ENCODE measurements at places on chromosomes 2 and 18.
A peak's percentile ranks its signal among the peaks of the same experiment; 100 is the strongest.

- no peak for DNase-seq
These were observed 2.3 kb downstream of the C1QL2 start for GRCh38 chr2:119156105-119156890.

DNA sequence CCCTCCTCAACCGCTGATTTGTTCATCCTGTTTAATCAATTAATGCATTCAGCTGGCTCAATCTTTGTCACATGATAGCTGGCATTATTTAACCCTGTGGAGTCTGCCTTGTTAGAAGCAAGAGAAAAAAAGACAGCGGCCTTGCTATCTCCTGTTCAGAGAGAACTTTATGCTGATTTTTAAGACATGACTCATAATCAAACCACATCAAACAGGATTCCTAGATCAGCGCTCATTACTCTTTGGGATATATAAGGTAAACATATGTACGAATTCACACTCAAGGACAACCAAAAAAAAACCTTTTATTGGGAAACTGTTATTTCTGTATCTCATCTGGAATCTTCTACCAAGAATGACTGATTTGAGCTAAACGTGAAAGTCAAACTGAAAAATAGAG, 195.1 kb downstream of the C1D start:
- no peak for DNase-seq

GRCh38 chr2:86052676-86053075, 53.0 kb downstream of the POLR1A start:
- no peak for DNase-seq

GRCh38 chr2:231462729-231463465, 1.4 kb downstream of the NCL start:
- DNase-seq: no peak

GRCh38 chr18:40108596-40108995, 1846.4 kb upstream of the PIK3C3 start:
- DNase-seq: no peak

DNA sequence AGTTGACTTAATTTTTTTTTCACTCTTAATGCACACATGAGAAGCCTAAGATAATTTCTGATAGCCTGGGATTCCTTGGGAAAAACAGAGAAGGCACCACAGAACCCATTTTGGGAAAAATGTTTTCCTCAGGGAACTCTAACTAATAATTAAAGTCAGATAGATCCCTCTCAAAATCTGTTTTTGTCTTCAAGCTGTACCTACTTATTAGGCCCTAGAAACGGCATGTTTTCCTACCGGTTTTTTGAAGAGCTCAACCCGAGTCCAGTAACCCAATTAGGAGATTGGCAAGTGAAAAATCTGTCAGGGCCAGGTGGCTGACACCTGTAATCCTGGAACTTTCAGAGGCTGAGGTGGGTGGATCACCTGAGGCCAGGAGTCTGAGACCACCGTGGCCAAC, 16.1 kb upstream of the PDK1 start:
- DNase-seq: no peak

DNA sequence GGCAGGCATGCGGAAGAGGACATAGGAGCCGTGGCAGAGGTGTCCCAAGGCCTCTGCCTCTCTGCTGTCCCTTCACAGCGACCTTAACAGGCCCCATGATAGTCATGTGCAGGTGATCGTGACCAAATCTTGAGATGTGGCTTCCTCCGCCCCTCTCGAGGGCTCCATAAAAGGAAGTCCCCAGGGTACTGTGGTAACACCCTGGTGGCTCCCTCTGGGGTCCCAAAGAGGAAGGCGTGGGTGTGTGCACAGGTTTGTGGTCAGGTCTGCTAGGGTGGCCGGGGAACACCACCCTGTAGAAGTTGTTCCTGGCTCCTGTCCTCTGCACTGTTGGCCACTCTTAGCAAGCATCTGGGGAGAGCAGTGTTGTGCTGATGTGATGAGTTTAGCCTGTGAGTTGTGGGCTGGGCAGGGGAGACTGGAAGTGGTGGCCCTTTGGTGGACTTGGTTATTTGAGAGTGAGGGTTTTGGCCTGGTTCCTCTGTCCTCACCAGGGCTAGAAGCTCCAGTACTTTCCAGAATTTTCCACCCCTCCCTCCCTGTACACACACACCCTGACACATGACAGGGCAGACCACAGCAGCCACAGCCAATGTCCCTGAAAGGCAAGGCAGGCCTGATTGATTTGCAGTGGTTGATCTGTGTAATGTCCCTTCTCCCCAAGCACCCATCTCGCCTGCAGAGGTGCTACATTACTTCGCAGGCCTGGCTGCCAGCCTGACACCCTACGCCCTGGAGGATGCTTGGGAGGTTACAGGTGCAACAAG, 68.9 kb upstream of the BOD1L2 start:
- DNase-seq: no peak

GRCh38 chr2:55431982-55432627, 12.4 kb upstream of the CCDC88A start:
- peak; percentile 26 for DNase-seq

- no peak for DNase-seq
These were observed 98.9 kb upstream of the CYP1B1 start for GRCh38 chr2:38174646-38175423.

- DNase-seq: no peak
These were observed 418 bp downstream of the WDR75 start for GRCh38 chr2:189441709-189442074.

GRCh38 chr2:105490204-105490603, 91.4 kb upstream of the FHL2 start:
- no peak for DNase-seq

DNA sequence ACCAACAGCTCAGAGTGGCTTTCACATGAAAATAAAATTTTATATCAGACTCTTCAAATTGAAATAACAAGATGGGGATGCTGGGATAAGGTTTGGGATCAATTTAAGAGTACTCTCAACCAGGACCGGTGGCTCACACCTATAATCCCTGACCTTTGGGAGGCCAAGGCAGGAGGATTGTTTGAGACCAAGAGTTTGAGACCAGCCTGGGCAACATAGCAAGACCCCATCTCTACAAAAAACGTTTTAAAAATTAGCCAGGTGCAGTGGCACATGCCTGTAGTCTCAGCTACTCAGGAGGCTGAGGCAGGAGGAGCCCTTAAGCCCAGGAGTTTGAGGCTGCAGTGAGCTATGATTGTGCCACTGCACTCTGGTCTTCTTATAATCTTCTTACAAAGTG, 2.6 kb downstream of the LMAN2L start:
- DNase-seq: no peak

- no peak for DNase-seq
These were observed 14.6 kb downstream of the POU3F3 start for GRCh38 chr2:104868505-104868866.

- no peak for DNase-seq
These were observed 21.3 kb downstream of the PLEK start for GRCh38 chr2:68386365-68386764.

DNA sequence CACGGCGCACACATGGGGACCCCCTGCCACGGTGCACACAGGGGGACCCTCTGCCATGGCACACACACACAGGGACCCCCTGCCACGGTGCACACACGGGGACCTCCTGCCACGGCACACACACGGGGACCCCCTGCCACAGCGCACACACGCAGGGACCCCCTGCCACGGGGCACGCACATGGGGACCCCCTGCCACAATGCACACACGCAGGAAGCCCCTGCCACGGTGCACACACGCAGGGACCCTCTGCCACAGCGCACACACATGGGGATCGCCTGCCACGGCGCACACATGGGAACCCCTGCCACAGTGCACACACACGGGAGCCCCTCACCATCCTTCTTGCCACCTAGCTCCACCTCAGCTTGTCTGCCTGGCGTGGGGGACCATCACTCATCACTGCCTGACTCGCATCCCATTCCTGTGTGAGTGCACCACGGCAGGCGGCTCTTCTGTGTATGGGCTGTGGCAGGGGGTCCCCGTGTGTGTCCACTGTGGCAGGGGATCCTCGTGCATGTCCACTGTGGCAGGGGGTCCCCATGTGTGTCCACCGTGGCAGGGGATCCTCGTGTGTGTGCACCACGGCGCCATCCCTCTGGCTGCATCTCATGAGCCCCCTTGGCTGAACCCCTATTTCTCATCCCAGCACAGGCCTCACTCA, 206.7 kb downstream of the EIPR1 start:
- no peak for DNase-seq

GRCh38 chr2:48459921-48460320, 70.0 kb upstream of the STON1 start:
- DNase-seq: no peak

GRCh38 chr2:203682688-203683130, 23.7 kb upstream of the CD28 start:
- DNase-seq: no peak

- DNase-seq: no peak
These were observed 75.6 kb upstream of the REG3A start for GRCh38 chr2:79235135-79235534.

- no peak for DNase-seq
These were observed 1128.2 kb downstream of the BCL11A start for GRCh38 chr2:59425247-59425646.

DNA sequence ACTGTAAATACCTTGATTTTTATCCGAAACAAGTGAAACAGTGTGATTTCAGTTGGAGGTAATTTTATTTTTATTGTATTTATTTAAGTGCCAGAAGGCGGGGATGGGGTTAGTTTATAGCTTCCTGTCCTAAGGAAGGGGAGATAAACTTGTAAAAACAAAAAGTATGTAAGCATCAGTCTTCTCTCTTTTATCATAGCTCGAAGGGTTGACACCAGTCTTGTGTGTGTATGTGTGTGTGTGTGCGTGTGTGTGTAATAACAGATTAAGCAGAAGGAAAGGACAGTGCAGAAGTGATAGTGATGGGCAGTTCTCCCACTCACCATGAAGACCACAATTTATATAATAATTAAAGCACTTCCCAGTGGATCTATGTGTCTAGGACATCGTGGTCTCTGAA, 793.3 kb downstream of the PLCL1 start:
- DNase-seq: no peak

- DNase-seq: no peak
These were observed 216.3 kb upstream of the DTNA start for GRCh38 chr18:34493566-34494358.

DNA sequence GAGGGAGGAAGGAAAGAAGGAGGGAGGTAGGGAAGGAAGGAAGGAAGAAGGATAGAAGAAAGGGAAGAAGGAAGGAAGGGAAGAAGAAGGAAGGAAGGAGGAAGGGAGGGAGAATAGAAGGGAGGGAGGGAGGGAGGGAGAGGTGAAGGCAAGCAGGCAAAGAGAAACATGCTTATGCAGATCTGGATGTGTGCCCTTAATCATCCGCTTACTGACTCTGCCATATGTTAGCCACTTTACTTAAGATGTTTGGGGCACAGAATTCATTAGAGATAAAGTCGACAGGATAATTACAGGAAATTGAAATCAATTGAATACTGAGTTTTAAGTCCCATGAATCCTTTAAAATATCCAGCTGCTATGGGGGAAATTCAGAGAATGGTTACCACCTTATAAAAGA, 334.2 kb downstream of the GRB14 start:
- no peak for DNase-seq

DNA sequence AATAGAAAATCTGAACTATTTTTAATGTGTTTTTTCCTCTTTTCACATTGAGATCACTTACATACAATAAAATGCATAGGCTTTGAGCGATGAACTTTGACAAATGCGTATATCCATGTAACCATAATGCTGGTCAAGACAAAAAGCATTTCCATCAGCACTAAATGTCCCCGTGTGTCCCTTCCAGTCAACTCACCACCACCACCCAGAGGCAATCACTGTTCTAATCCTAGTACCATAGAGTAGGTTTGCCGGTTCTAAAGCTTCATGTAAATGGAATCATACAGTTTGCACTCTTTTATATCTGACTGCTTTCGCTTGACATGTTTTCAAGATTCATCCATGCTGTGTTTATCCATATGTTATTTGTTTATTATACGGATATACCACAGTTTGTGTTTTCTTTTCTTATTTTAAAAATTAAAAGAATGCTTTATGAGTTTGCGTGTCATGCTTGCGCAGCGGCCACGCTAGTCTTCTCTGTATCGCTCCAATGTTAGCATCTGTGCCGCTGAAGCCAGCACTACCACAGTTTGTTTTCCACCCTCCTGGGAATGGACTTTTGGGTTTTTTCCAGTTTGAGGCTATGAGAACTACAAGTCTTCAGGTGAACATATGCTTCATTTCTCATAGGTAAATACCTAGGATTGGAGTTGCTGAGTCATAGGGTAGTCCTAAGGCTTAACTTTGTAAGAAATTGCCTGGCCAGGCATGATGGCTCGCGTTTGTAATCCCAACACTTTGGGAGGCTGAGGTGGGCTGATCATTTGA, 197.5 kb upstream of the CHAC2 start:
- DNase-seq: no peak

- no peak for DNase-seq
These were observed 121.6 kb downstream of the EML6 start for GRCh38 chr2:54845094-54845493.

- DNase-seq: no peak
These were observed 23.9 kb downstream of the MEMO1 start for GRCh38 chr2:31986906-31987305.

DNA sequence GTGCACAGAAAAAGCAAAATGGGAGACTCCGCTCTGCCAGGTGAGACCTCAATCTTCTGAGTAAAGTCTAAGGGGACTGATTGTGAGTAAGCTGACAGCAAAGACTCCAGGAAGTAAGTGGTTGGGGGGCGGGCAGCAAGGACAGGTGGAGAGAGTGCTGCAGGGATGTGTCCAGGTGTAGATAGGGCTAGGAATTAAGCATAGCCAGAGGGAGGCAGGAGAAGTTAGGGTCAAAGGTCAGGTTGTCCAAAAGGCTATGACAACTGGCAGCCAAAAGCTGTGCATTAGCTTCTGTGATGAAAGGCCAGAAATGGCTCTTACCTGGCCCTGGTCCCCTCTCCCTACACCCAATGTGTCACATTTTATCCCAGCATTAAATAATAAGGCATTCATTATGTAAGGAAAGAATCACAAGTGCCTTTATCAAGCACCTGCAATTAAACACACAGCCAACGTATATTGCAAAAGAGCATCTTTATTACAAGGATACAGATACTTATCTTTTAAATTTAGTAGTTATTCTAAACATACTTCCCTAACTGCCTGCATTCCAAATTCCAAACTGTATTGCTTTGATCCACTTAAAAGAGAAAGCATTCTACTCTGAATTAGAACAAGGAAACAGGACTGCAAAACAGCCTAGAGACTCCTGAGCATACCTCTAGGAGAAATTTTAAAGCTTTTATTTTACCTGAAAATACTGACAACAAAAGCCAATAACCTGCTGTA, 247.9 kb downstream of the IRS1 start:
- no peak for DNase-seq

DNA sequence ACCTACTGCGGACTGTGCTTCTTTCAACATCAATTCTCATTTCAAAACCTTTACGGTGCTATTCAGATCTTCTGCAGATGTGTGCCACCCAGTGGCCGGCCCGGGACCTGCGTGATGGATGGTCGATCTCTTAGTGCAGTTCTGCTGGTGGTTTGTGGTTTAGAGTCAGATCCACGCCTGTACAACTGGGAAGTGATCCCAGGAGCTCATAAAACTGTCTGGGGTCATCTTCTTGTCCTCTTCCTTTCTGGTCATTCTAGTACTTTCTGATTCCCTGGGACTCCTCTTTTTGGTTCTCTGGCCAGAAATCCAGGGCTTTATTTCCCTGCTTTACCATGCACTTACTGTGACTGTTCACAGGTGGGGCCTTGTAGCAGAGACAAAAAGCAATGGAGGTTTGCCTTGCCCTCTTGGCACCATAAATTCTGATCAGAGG, 15.8 kb upstream of the SELENOI start:
- peak; percentile 83 for DNase-seq

GRCh38 chr2:140604788-140605187, 1526.0 kb downstream of the LRP1B start:
- no peak for DNase-seq
